ENCODE measurements at places on chromosomes 6 and 20.

GRCh38 chr6:155077784-155078183, 82.7 kb downstream of the TIAM2 start:
- no peak for DNase-seq

- DNase-seq = no peak
These were observed 101.1 kb downstream of the ATXN1 start for GRCh38 chr6:16660157-16660497.

DNA sequence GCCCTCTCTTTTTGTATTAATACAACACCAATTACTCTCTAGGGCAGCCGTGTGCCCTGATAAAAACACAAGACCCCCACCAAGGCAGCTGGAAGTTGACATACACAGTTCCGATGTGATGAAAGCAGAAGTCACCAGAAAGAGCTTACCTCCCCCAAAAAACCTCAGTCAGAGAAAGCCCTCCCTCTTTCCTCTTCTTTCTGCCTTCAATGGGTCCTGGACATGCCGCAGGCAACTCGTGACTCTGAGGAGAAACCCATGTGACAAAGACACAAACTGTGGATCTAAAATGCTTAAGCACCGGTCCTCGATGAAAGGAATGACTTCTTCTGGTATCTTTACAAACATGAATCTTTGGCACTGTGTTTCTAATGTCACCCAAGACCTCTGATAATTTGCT, 117.7 kb upstream of the CCDC28A start:
- no peak for DNase-seq

DNA sequence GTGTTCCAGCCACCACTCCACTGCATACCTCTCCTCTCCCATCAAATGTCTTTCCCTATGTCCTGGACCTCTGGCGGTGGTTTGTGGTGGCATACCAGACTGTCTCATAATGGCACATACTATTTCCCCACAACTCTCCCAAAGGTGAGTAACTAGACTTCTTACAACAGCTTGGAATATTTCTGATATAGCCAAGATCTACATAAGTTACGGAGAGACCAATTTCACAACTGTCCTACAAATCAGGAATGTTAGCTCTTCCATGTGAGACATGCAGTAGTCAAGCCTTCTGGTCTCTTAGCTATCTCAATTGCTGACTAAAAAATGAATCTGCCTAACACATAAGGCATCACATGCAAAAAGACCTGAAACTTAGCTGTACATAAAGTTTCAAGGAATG, 588.9 kb downstream of the RNF144B start:
- DNase-seq = no peak

DNA sequence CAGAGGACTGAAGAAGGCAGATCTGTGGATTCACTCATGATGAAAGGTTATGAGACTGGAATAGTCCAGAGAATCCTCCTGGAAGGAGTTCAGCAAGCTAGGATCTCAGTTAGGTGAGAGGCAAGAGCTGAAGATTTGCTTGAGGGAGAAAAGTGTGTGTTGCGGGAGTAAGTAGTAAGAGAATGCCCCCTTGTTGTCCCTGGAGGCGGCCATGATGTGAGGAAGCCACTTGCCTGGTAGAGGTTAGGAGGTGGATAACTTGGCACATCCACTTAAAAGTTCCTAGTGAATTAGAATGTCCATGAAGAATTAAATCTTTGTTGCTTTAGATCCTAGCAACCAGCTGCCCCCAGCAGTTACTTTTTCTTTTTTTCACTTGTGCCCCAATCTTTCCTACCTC, 162.5 kb downstream of the MMS22L start:
- no peak for DNase-seq

- no peak for DNase-seq
These were observed 72.4 kb upstream of the KIF25 start for GRCh38 chr6:167925026-167925425.

GRCh38 chr20:37867289-37868195, 35.4 kb upstream of the VSTM2L start:
- no peak for DNase-seq

DNA sequence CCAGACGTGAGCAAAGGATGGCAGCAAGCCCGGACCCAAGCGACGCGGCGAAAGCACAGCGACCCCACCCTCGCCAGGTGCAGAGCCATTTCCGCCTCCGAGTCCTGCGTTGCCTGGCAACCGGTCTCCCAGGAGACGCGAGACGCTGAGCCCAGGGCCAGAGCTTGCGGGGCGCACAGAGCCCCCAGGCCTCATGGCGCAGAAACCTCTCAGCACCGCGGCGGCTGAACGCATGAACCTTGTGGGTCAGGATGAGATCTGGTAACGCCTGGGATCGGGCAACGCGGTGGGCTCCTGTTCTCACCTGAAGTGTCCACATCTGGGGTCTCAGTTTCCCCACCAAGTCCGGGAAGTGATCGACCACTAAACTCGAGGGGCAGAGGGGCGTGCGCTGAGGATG, 77.7 kb downstream of the ANKRD60 start:
- DNase-seq = no peak

GRCh38 chr6:79571030-79571367, 33.8 kb upstream of the LCA5 start:
- no peak for DNase-seq

- DNase-seq = no peak
These were observed 57.5 kb downstream of the CCDC170 start for GRCh38 chr6:151551223-151551857.

DNA sequence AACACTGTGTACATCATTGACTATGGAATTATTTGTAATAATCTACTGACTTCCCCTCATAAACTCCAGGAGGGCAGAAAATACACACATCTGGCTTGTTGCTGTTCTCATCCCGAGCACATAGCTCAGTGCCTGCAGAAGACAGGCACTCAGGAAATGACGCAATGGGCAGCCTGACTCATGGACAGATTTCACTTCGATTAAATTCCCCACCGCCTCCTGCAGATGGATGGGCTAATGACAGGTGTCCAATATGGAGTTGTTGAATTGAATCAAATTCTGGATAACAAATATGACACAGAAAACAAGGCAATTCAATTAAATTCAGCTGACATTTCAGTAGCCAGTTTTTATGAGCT, 9.1 kb downstream of the ANKRD60 start:
- DNase-seq = no peak

GRCh38 chr6:42211726-42212125, 5.9 kb downstream of the MRPS10 start:
- DNase-seq = no peak

DNA sequence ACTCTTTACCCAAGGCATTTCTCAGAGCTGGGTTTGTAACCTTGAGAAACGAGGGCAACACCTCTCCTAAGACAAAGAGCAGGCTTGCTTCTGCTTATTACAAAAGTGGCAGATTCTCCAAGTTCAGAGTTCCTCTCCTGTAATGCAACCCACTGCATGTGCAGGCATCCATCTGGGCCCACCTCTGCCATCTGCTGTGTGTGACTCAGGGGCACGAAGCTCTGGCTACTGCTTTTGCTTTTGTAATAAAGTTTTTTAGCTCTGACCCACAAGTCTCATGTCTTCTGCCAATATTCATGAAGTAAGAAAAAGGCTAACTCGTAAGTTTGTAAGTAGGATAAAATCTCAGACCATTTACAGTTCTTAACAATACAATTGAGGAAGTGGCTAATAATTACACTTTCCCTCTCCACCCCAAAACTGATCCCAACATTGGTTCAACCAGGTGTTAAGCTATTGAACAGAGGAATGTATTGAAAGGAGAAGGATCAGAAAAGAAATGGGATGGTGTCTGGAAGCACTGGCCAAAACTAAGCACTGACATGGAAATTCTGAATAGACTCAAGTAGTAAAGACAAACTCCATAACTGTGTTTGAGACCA, 51.7 kb upstream of the SMLR1 start:
- DNase-seq = no peak

DNA sequence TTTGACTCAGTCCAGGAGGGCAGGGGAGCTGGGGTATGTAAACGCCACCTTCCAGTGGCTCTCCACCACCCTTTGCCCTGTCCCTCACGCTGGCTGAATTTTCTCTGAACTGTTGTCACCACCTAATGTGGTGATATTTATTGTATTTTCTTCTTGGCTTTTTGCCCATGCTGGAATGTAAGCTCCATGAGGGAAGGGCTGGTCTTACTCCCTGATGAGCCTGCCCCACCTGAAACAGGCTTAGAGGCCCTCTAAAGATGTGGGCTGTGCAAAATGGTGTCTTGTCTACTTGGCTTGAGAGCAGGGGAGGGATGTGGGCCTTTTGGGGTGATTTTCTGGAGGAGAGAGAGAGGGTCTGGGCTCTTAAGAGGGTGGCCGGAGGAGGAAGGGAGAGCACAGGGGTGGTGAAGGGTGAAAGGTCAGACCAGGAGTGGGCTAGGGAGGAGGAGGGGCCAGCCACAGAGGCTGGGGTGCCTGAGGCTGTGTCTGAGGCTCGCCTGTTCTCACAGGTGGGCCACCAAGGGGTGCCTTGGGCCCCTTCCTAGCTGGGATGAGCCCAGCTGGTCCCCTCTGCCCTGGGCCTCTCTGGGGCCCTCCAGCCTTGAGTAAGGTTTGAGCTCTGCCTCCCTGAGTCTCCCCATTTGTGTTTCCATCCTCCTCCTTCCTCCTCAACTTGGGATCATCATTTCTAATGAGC, 37.3 kb downstream of the SPDEF start:
- no peak for DNase-seq

GRCh38 chr20:17666481-17666880, 15.6 kb downstream of the RRBP1 start:
- DNase-seq = no peak

DNA sequence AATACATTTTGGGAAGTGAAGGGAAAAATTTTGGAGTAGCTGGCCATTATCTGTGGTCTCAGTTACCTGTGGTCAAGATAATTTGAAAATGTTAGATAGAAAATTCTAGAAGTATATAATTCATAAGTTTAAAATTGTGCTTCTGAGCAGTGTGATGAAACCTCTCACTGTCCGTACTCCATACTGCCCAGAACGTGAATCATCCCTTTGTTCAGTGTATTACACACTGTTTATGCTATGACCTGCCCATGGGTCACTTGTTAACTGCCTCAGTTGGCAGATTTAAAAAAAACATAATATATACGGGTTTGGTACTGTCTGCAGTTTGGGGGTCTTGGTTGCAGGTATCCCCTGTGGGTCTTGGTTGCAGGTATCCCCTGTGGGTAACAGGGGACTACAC, 4.1 kb upstream of the CALHM5 start:
- DNase-seq = no peak
